ENCODE measurements at places on chromosomes 12 and 14.

DNA sequence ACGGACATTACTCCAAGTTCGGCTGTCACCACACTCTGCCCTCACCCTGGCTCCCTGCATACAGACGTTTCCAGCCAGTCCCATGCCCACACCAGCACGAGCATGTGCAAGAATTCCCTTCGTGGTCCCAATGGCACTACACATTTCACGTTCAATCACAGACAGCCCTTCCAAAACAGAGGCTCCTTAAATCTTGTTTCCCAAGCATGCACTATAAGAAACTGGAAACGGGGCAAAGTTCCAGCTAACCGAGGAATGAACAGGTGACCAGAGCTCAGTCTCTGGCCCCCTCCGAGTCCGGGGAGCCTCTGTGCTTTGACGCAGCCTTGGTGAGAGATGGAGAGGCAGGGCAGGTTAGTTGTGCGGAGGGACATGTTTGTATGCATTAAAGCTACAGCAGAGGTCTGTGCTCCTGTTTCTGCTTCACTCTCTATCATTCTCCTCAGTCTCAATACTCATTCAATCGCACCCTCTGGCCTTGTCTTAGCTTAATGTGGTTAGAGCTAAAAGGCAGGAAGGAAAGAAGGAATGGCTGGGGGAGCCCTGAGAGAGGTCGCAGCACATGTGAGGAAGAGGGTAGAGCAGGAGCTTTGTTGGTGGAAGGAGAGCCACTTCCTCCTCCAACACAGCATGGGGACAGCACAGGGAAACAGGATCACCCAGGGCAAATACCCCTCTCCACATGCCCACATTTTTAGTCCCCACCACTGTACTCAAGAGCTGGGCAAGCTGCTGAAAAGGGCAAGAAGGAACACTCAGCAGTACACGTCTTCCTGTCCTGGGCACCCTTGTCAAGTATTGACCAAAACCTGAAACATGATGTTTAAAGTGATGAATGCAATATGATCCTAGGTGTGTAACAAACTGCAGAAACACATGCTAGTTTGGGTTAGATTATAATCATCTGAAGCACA, 12.2 kb upstream of the SELPLG start:
- no peak for DNase-seq

- no peak for DNase-seq
Observed at GRCh38 chr12:93430280-93430679, 11.5 kb downstream of the UBE2N start.

- DNase-seq, result no peak
Observed at GRCh38 chr14:44428231-44428945, 78.7 kb downstream of the FSCB start.

- DNase-seq, result no peak
Observed at GRCh38 chr12:14954269-14954668, 7.1 kb downstream of the ARHGDIB start.

DNA sequence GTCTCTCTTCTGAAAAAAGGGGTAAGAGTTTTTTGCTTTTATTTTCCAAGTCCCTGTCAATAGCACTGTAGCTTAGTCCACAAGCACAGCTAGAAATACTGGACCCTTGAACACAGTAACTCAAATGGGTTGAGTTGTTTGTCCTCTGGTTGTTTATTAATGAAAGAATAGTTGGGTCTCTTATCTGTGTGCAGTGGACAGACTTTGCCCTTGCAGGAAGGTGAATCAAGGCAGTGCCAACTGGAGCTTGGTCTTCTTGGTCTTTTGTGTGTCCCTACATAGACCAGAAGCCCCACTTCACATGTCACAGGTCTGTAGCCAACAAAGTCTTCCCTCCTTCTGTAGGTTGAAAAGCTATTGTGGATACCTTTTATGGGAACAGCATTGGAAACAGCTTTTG, 322.0 kb downstream of the AACS start:
- DNase-seq, result no peak

- no peak for DNase-seq
Observed at GRCh38 chr12:105716621-105717020, 386.1 kb downstream of the C12orf75 start.

DNA sequence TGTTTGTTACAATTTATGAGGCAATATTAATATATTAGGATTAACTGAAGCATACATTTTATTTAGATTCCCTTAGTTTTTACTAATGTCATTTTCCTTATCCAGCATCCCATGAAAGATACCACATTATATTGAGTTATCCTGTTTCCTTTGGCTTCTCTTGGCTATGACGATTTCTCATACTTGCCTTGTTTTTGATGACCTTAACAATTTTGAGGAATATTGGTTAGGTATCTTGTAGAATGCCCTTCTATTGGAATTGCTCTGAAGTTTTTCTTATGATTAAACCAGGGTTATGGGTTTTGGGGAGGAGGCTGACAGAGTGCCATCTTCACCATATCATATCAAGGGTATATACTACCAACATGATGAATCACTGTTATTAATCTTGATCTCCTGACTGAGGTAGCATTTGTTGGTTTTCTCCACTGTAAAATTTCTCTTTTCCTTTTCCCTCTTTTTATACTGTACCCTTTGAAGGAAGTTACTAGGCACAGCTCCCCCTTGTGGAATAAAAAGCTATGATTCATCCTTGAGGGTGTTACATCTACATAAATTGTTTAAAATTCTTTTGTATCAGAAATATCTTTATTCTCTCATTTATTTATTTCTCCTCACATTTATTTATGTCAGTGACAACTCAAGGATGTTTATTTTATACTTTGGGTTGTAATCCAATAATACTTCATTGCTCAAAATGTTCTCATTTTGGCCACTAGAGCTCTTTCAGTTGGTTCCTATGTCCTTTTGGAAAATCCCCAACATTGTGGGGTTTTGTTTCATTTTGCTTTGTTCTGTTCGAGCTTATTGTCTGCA, 239.0 kb downstream of the SLC16A7 start:
- DNase-seq, result no peak

GRCh38 chr12:124655048-124655697, 87.8 kb upstream of the NCOR2 start:
- DNase-seq, result no peak

DNA sequence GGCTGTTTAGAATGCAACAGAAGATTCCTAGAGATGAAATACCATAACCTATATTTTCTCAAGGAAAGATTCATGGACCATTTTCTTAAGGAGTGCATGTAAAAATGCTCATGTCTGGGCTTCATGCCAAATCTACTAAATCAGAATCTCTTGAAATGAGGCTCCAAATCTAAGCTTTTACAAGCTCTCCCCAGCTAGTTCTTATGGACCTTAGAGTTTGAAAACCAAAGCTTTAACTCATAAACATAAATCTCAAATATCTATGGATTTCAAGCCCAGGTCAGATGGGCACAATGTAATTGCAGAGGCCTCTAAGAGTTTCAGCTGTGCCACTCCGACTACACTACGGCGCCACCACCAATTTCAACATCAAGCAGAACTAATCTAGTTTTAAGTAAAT, 117.3 kb upstream of the CAND1 start:
- no peak for DNase-seq

All from activated naive CD8-positive, alpha-beta T cell treated with anti-CD3 and anti-CD28 coated beads, Interleukin-2, amount 50 U/mL, for 24 hours (primary cell).